ENCODE measurements at places on chromosomes 2 and 18. TPM values are rescaled to one million over a fixed set of nuclear protein-coding genes. Genes with fewer than 3 reads are reported as not detected.

NFE2L2 gene
- total RNA-seq, result 94.6 TPM

DNA sequence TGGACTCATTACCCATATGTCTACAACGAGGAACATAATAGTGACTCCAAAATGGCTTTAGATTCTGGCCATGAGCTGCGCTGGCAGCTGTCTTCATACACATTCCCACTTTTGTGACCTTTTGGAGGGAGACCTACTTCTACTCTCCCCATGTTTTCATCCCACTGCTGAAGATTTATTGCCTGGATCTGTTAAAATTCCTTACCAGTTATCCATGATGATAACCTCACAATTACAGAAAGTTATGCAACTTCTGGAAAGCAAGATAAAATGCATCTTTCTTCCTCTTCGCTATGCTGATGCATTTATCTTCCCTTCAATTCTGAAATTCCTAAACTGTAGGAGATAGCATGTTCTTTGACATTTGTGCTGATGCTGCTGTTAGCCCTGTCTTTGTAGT lies 855.3 kb downstream of the SLC4A3 start:
- H3K4me1 ChIP-seq, result no peaks in the 10 kb centered on the region
- no peak overlapping the region for H3K4me3 ChIP-seq
- DNase-seq, result no peak
- no peak overlapping the region for H3K27ac ChIP-seq
- H3K36me3 ChIP-seq, result no peaks in the 10 kb centered on the region

DNA sequence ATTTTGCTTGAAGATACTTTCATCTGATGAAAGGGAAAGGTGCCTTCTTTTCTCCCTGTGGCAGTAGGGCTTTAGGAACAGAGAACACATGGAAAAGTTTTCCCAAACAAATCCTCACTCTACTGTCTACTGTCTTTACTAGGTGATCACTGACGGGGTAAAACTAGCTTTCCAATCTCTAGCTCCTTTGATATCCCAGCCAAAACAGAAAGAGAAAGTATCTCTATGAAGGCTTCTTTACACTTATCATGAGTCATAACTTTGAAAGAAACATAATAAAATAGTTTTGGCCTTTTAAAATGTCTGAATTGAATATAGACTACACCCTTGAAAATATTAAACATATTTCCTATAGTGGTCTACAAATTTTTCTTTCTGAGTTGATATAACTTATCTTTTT lies 214.5 kb downstream of the DSEL start:
- DNase-seq, result no peak
- H3K36me3 ChIP-seq, result no peaks in the 10 kb centered on the region
- H3K4me3 ChIP-seq, result no peak overlapping the region
- H3K4me1 ChIP-seq, result no peaks in the 10 kb centered on the region

SLC9A4 gene
- total RNA-seq, result 0.06 TPM

PDE1A gene
- total RNA-seq, result 5.5 TPM

DNA sequence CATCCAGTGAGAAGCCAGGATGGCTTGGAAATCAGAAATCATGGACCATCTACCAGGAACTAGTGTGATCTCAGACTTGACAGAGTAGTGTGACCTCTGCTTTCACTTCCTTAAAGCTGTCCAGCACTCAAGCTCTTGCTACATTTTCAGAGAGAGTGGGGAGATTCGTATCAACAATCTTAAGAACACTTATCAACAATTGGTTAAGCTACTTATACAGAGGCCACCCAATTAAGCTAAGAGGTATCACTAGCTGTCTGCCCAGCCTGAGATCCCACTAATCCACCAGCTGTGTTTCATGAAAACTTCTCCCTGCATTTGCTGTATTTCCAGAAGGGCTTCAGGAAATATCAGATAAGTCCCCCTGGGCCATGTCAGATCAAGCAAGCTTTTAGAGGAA lies 4.2 kb downstream of the RPRM start:
- no peaks in the 10 kb centered on the region for H3K36me3 ChIP-seq
- no peak overlapping the region for H3K4me3 ChIP-seq
- peaks cover 7% of the 10 kb centered on the region for H3K4me1 ChIP-seq
- H3K27ac ChIP-seq, result no peak overlapping the region

DNA sequence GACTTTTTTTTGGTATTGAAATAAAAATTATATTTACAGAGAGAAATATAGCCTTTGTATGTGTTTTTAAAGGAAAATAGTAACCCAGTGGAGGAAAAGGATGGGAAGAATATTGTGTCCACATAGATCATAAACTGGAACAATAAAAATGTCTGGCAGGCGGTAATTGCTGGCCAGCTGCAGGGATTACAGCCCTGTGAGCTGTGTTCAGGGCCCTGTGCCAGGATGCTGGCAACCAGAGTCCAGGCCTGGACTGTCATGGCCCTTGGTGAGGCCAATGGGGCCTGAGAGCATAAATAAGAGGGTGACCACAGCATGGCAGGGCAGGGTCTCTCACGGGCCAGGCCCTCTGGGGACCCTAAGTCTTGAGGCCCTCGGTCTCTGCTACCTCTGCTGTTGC lies 171.2 kb downstream of the ACOXL start:
- no peaks in the 10 kb centered on the region for H3K4me1 ChIP-seq
- DNase-seq, result no peak
- H3K27me3 ChIP-seq, result no peaks in the 10 kb centered on the region

DNA sequence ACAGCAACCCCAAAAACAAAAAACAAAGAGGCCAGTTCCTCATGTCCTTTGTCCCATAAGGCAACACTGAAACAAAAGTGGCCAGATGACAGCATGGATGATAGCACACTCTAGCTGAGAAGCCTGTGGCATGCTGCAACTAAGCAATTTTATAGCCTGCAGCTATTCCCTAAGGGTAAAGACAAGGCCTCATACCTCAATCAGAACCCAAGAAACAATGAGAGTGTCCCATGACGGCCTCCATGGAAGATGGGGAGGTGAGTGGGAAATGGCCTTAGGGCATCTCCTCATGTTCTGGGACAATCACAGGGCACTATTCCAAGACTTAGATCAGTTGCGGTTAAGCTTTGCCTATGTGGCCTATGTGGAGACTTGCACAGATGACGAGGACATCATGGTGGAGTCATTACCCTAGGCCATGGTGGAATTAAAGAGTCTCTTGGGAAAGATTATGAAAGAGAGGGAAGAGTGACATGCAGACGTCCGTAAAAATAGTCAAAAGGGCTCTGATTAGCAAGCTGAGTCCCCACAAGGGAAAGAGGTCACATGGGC lies 103.1 kb downstream of the INO80D start:
- DNase-seq, result no peak
- H3K27me3 ChIP-seq, result no peaks in the 10 kb centered on the region
- H3K4me3 ChIP-seq, result no peak overlapping the region
- no peaks in the 10 kb centered on the region for H3K36me3 ChIP-seq
- H3K27ac ChIP-seq, result no peak overlapping the region
- H3K4me1 ChIP-seq, result no peaks in the 10 kb centered on the region

- H3K4me3 ChIP-seq, result no peak overlapping the region
- H3K36me3 ChIP-seq, result no peaks in the 10 kb centered on the region
- no peak overlapping the region for H3K27ac ChIP-seq
- no peaks in the 10 kb centered on the region for H3K27me3 ChIP-seq
- DNase-seq, result no peak
Measured at GRCh38 chr2:43060390-43061016, 165.9 kb downstream of the ZFP36L2 start.

DNA sequence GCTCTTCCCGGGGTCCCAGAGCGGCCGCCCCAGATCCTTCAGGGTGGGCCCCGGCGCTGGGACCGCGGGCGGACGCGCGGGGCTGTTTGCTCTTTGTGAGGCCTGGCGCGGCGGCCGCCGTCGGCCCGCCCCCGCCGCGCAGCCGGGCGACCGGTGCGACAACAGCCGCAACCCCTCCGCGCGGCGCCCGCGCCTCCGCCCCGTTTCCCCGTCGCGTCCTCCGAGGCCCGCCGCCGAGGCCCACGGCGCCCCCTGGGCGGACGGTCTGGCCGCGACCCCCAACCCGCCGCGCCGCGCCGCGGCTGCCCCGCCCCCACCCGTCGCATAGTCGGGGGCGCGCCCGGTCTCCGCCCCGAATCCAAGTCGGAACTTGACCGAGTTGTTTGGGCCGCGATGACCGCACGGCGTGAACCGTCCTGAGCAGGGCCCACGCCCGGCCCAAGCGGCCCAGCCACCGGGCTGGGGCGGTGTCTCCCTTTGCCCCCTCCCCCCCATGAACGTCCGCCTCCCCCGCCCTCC lies 448 bp downstream of the YPEL5 start:
- DNase-seq, result no peak
- H3K4me3 ChIP-seq, result peak overlapping the region; percentile 98
- peaks cover 19% of the 10 kb centered on the region for H3K4me1 ChIP-seq
- peak overlapping the region; percentile 100 for H3K27ac ChIP-seq
- no peaks in the 10 kb centered on the region for H3K36me3 ChIP-seq

SLC16A14 gene
- 5.2 TPM for total RNA-seq

DNA sequence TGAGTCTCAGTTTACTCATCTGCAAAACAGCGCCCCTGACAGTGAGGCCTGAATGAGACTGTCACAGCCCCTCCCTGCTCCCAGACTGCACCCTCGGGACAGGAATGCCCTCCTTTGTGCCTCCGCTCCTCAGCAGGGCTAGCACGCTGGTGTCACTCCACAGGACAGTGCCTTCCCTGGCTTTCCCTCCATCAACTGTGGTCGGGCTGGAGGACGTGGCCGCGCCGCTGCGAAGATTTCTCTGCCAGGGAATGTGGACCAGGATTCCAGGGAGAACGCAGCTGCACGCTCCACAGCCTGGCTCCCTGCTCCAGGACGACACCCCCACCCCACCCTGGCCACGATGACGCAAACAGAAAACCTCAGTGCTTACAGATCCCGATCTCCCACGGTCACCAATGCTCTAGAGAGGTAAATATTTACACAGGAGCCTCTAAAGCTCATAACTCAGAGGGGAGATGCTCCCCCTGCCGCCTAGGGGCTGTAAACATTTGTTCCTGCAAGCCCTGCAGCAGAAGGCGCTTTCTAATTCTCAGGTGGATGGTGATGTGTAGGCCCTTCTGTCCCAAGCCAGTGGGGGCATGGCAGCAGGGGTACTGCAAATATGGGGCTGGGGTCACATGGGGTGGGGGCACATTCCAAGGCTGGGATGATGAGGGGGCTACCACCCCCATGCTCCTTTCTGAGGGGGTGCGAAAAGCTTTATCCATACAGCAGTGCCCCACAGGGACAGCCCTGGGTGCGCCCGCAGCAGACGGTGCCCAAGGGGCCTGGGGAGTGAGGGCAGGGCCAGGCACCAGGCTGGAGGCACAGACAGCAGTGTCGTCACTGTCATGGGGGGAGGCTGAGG lies 12.4 kb downstream of the HS6ST1 start:
- H3K36me3 ChIP-seq, result no peaks in the 10 kb centered on the region
- no peaks in the 10 kb centered on the region for H3K27me3 ChIP-seq
- no peak overlapping the region for H3K4me3 ChIP-seq

DNA sequence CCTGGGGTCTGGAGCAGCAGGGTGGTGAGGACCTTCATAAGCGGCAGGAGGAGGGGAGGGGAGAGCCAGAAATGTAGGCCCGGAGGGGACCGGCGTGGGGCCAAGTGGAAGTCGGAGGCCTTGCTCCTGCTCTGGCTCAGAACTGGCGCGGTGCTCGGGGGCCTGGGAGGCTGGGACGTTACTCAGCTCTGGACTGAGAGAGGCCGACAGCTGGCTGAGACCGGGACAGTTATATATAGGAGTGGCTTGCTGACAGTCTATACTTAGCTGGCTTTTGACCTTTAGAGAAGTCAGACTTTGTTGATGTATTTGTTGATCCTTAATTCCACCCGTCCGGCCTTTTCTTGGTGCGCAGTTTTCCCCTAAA lies 15.7 kb downstream of the IGFBP5 start:
- no peak overlapping the region for H3K4me3 ChIP-seq
- no peaks in the 10 kb centered on the region for H3K27me3 ChIP-seq
- DNase-seq, result no peak

DNA sequence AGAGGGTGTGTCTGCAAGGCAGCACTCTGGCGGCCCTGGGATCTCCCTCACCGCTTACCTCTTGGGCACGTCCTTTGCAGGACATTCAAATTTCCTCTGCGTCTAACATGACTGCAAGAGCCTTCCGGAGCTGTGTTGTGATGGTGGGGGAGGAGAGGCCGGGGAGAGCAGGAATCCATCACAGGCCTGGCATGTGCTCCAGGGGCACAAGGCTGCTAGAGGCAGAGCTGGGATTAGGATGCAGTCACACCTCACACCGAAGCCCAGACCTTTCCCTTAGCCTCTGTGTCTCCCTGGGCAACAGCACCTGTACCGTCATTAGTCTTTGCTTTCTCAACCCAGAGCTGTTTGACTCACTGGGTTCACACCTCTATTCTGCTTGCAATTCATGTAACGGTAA lies 111.3 kb downstream of the CMPK2 start:
- no peak for DNase-seq
- peaks cover 14% of the 10 kb centered on the region for H3K4me1 ChIP-seq
- H3K36me3 ChIP-seq, result no peaks in the 10 kb centered on the region
- H3K27ac ChIP-seq, result no peak overlapping the region
- no peak overlapping the region for H3K4me3 ChIP-seq

GRCh38 chr2:37842732-37843440 lies 82.2 kb upstream of the RMDN2 start:
- no peak overlapping the region for H3K27ac ChIP-seq
- no peak for DNase-seq
- peaks cover 11% of the 10 kb centered on the region for H3K4me1 ChIP-seq
- H3K4me3 ChIP-seq, result no peak overlapping the region

DNA sequence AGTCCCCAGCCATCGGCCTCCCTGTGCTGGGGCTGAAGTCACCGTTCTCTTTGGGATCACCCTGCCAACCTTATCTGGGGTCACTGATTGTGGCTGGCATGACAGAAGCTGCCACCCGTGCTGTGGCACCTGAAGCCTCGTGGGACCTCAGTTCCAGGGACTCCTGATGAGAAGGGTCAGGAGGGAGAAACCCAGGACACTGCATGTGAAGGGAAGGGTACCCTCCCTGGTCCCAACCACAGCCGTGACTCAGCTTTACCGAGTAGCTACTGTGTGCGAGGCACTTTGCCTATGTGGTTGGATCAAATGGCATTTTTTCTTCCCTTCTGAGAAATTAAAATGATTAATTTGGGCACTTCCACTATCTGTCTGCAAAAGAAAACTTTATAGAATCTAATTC lies 64.4 kb downstream of the SP110 start:
- no peaks in the 10 kb centered on the region for H3K4me1 ChIP-seq
- no peaks in the 10 kb centered on the region for H3K27me3 ChIP-seq
- no peak for DNase-seq
- H3K4me3 ChIP-seq, result no peak overlapping the region

GRCh38 chr2:238438856-238439849 lies 12.4 kb downstream of the ASB1 start:
- H3K4me3 ChIP-seq, result no peak overlapping the region
- no peaks in the 10 kb centered on the region for H3K4me1 ChIP-seq
- H3K36me3 ChIP-seq, result peaks cover 20% of the 10 kb centered on the region
- H3K27me3 ChIP-seq, result no peaks in the 10 kb centered on the region
- no peak for DNase-seq

All from lung (tissue), 17 donors.